ENCODE measurements at places on chromosomes 16 and 17.

- no peak for DNase-seq
Observed at GRCh38 chr16:84922351-84923120, 88.8 kb downstream of the ZDHHC7 start.

DNA sequence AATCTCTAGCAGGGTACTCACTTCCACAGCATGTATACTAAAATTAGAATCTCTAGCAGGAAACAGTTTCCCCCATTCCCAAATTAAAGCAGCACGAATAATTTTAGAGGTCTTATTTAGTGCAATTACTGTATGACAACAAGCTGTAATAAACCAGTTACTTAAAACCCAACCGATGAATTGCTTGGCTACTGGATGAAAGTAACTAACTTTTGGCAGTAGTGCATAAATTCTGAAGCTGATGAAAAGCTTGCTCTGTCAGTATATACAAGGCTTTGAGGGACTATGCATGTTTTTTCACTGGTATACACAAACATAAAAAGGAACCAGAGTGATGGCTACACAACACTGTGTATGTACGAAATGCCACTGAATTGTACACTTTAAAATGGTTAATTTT, 89.4 kb downstream of the CFDP1 start:
- DNase-seq: no peak

DNA sequence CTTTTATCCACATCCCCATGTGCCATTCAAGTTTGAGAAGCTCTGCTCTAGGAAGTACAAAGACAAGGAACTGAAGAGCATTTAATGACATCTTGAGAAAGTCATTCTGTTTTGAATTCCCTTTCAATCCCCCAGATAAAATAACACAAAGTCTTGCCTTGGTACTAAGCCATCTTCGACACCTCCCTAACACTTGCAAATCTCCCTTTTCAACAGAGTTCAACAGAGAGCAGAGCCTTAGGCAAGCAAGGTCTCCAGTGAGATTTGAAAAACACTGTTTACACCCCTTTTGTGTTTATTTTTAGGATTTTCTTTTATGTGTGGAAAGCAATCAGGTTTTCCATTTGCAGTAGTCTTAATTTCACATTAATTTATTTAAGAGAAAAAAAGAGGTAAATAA, 13.6 kb downstream of the TOX3 start:
- no peak for DNase-seq

GRCh38 chr17:27603880-27604794, 26.9 kb upstream of the LGALS9 start:
- no peak for DNase-seq

GRCh38 chr17:67779098-67779672, 46.1 kb upstream of the BPTF start:
- DNase-seq: peak; percentile 18

DNA sequence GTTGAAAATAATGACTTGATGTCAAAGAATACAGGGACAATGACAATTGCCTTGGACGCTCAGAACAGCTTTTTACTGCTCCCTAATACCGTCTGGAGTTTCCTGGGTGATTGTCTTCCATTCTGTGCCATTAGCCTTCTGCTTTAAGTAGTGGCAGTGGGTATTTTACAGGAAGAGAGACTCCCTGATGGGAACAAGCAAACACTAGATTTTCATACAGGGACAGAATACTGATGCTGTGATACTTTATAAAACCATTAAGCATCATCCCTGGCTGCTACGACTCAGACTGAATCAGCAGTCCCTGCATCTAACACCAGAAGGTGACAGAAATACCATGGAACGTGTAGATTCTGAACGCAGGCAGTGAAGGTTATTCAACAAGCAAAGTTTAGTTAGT, 635.4 kb upstream of the GOT2 start:
- no peak for DNase-seq

DNA sequence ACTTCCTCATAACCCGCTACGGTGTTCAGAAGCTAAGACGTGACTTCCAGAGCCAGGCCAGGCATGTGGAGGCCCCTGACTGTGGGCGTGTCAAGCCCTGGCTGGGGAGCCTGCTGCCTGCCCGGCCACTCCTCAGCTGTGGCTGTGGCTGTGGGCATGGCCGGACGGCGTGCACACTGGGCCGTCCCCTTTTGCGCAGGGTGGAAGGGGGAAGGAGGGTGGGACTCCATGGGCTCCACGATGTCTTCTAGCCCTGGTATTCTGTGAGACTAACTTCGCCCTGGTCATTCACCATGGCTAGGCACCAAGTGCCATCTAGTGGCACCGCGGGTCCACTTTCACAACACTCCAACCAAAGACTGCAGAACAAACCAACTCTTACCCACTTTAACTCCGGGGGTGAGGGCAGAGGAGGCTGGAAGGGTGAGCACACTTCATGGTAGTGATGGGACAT, 67.9 kb downstream of the N4BP1 start:
- DNase-seq: peak; percentile 34

DNA sequence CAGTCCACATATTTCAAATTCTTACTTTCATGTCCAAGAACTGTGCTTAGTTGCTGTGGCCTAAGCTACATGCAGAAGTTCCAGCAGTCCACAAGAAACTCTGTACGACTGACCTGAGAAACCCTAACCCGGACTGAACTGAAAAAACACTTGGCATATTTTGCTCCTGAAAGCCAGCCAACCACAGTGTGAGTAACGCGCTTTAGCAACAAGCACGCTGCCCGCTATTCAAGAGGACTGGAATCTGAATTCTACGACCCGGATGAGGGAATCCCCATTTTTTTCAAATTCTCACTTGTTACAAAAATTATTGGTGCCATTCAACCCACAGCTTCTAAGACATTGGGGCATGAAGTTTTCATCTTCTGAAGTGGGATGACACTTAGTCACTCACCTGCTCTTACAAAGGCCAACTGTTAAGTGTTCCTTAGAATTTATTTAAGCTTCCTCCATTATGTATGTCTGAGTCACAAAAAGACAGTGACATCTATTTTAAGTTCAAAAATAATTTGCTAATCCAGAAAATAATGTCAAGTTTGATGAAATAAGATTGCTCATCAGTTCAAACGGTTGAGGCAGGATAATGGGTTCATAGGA, 78.7 kb downstream of the CDYL2 start:
- DNase-seq: no peak

GRCh38 chr17:77319211-77320043, 178.7 kb downstream of the SEC14L1 start:
- peak; percentile 82 for DNase-seq

DNA sequence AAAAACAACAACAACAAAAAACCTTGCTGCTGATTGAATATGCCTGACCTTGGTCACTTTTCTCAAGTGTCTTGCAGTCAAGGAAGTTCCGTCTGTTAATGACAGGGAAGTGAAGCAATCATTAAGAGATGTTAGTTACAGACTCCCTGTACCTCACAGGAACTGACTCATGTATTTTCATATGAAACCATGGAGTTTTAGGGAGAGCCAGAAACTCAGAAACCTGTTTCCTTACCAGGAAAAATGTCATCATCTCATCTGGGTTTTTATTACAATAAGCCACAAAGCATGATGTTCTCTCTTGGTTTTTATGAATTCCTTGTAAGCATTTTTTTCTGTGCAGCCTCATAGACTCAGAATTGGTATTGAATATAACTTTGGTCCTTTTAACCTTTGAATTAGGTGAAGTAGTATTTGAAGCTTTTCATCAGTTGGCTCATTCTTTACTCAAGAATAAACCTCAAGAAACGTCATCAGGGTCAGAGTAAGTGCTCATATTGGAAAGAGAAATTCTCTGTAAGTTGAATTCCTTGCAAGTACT, 10.3 kb downstream of the LYRM1 start:
- no peak for DNase-seq

DNA sequence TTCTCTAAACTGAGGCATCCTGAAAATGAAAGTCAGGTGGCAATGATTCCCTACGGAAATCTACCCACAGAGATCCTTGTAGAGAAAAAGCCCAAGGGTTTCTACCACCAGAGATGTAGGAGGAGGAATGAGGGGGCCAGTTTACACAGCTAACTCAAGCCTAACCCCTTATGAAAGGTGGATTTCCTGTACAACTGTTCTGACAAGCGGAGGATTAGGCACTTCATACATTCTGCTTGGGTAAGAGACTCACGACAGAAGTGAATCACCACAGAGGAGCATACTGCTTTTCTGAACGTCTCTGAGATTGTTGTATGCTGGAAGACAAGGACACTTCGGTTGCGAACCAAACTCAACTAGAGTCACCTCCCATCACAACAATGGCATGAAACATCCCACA, 72.7 kb downstream of the SMG6 start:
- no peak for DNase-seq

Data from activated CD4-positive, alpha-beta T cell treated with anti-CD3 and anti-CD28 coated beads, Interleukin-2, amount 50 U/mL, for 48 hours (primary cell).